ENCODE measurements at places on chromosomes 7 and 10.

GRCh38 chr10:111261081-111261615 lies 184.3 kb downstream of the ADRA2A start:
- DNase-seq: no peak

DNA sequence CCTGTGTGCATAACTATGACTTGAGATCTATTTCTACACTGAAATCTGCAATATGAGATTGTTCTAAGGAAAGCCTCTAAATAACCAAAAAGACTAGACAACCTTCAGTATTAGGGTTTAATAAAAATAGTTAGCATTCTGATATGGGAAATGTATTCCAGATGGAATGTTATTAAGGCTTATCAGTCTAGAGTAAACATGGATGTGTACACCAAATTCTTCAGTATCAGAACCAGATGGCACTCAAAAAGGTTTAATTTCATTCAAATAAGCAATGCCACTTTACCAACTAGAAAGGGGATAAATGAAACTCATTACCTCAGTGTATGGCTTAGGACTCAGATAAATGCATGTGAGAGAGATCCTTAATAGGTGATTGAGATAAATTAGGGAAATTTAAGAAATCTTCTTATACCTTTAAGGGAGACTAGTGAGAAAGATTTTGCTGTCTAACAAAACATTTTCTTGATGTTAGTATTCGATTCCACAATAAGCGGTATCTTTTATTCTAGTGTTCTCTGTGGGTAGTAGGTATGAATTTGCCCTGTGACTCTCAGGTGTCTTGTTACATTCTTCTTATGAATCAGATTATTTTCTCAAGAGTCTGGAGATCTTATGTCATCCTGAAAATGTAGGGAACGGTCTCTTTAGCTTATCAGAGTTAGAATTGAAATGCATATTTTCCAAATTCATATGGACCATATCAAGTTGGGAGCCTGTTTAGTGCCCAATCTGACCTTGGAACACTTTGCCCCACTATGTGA lies 159.2 kb downstream of the PRKG1 start:
- DNase-seq: no peak

GRCh38 chr7:44395067-44395466 lies 69.7 kb upstream of the CAMK2B start:
- no peak for DNase-seq

GRCh38 chr7:157949711-157950110 lies 612.9 kb downstream of the DNAJB6 start:
- no peak for DNase-seq

DNA sequence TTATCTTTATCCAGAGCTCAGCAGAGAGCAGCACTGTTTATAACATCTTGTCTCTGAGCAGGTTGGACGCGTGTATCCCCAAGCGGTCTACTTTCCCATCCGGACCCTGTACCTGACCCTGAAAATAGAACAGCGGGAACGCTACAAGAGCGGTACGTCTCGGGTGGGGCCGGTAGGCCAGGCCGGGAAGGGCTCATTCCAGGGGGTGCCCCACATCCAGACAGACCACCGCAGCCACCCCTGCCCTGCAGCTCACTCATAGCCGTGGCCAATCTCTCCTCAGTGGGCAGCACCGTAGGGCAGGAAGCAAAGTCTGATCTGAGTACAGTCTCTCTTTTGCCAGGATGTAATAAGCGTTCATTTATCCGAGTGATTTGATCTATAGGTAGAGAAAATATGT lies 113.7 kb downstream of the TRRAP start:
- no peak for DNase-seq

GRCh38 chr10:70656489-70656888 lies 15.8 kb upstream of the ADAMTS14 start:
- no peak for DNase-seq

DNA sequence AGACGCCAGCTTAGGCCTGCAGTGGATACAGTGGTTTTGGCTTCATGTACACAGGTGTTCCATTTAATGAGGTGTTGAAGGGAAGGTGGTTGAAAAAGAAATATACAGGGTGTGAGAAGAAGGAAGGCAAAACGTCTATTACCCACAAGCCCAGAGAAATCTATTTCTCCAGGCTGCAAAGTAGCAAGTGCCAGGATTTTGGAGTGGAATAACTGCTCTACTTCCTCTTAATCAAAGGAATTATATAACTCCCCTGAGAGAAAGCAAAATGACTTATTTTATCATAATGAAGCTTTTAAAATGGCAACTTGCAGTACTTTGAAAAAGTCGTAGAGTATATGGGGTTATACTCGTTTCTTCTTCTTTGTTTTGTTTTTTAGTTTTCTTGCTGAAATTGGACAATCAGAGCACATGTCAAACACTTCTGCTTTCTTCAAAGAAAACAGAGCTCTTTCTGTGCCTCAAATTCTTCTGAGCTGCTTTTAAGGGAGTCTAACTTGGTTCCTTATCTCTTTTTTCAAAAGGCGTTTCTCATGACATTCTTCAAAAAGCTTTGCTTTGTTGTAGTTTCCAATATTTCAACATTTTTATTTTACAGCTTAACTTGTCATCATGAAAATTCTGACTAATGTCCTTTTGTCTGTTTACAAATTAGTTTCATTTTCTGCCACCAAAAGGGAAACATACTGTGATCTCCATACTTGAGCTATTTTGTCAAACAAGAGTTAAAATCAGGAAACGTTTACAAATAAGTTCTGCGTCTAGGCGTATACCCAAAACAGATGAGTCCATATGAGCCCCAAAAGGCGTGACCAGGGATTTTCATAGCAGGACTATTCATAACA lies 289.7 kb downstream of the FRMD4A start:
- DNase-seq: no peak

GRCh38 chr10:119116326-119116951 lies 12.5 kb downstream of the DENND10 start:
- no peak for DNase-seq

DNA sequence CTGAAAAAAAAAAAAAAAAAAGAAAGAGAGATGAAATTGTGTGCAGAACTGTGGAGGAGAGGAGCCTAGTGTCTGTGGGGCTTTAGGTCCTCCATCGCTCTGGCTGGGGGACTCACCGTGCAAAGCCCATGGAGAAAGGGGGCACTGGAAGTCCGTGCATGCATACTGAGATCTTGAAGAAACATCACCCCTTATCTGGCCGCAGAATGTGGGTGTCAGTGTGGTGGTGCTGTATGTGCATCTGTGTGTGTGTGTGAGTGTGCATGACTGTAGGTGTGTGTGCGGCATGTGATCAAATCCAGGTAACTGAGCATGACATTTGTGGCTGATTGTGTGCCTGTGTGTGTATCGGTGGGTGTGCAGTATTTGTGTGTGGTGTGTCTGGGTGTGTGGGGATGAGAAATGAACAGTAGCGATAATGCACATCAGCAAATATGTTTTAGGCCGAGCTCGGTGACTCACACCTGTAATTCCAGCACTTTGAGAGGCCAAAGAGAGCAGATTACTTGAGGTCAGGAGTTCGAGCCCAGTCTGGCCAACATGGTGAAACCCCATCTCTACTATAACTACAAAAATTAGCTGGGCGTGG lies 8.8 kb upstream of the CLDN3 start:
- DNase-seq: no peak

DNA sequence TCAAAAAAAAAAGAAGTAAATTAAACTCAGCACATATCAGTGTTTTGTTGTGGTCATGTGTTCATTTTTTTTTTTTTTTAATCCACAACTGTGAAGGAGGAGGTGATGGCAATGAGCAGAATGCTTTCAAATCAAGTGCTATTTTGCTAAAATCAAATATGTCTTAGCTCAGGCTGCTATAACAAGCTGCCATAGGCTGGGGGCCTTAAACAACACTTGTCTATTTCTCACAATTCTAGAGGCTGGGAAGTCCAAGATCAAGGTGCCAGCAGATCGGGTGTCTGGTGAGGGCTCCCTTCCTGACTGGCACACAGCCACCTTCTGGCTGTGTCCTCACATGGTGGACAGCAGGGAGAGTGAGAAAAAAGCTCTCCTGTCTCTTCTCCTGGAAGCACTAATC lies 203.9 kb downstream of the FAM107B start:
- DNase-seq: no peak

- no peak for DNase-seq
Measured at GRCh38 chr7:28447071-28447470, 34.8 kb downstream of the CREB5 start.

DNA sequence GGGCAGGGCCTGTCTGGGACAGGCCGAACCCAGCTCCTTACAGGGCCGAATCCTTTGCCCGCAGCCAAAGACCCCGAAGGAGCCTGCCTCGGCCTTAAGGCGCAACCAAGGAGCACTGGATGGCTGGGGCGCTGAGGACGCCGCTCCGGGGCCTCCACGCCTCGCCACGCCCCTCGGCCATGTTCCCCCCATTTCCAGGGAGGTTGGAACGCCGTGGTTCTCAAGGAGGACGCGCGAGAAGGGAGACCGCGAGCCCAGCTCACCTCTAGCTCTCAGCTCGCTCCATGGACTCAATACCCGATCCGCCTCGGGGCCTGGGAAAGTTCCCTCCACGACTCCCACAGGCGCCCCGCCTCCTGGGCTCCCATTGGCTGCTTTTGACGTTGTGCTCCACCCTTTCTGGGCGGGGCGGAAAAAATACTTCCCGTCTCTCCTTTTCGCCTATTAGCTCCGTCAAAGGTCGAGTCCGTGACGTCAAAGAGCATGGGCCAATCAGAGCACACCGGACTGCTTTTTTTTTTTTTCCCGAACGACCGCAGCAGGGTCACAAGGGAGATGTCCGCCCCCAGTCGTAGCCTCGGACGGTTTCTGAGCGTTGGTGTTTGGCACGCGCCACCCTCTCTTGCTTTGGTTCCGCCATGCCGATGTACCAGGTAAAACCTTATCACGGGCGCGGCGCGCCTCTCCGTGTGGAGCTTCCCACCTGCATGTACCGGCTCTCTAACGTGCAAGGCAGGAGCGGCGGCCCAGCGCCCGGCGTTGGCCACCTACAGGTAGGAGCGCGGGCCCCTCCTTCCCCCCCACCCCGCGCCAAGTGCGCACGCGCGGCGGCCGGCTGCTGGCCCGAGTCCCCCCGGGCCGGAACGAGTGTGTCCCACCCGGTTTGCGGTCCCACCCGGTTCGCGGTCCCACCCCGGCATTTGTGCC lies 305.7 kb downstream of the TYW1 start:
- peak; percentile 50 for DNase-seq

DNA sequence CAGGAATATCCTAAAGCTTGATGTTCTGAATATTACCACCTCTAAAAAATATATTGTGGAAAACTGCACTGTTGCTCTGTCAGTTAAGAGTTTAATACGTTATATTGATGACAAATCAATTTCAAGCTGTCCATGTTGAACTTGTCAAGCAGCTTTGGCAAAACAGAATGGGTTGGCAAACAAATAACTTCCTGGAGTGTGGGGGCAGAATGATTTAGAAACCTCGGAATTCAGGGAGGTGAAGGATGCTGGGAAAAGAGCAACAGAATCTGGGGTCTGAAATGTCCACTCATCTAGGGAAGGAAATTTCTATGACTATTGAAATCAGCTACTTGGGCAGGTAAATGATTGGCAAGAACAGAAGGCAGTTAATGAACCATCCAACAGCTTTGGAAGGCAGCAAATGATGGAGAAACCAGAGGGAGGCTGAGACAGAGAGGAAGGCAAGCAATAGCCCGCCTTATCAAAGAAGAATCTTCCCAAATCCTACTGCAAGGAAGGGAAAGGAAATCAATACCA lies 95.1 kb upstream of the PALS2 start:
- no peak for DNase-seq

DNA sequence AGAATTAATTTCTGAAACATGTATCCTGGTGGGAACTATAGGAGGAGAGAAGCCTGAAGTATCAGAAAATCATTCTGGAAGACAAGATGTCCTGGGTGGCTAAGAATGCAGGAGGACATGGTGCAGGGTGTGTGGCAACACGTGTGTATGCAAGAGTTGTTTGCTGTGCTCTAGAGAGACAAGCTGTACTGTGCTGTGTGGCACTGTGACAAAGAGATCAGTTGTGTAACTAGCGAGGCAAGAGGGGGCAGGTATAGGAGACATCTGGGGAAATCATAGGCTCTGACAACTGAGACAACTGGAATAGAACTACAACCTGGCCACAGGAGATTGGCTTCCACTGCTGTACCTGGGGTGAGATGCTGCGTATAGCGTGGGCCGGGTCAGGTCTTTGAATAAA lies 9.3 kb downstream of the ITGA8 start:
- no peak for DNase-seq

GRCh38 chr7:36682102-36682501 lies 42.2 kb downstream of the AOAH start:
- no peak for DNase-seq

DNA sequence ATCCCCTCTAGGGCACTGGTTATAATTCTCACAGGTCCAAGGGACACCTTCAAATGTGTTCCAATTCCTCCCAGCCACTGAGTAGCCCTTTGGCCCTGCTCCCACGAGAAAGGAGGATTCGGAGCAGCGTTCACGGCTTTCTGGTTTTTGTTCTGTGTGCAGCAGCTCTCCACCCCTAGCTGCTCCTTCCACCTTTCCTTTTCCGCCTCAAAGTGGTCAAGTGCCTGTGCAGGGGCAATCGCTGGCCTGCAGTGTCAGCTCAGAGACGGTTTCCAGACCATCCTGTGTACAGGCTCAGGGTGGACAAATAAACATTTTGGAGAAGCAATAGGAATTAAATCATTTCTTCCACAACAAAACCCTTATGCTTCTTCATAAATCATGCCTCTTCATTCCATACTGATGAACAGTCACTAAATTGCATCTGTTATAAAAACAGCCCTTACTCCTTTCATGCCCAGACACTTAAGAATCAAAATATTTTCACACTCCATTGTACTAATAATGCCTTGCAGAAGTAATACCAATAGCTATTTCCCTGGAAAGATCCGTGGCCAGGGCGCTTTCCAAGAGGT lies 1.1 kb downstream of the KIAA1549 start:
- no peak for DNase-seq

- DNase-seq: no peak
Measured at GRCh38 chr10:118110750-118111149, 64.0 kb upstream of the RAB11FIP2 start.

DNA sequence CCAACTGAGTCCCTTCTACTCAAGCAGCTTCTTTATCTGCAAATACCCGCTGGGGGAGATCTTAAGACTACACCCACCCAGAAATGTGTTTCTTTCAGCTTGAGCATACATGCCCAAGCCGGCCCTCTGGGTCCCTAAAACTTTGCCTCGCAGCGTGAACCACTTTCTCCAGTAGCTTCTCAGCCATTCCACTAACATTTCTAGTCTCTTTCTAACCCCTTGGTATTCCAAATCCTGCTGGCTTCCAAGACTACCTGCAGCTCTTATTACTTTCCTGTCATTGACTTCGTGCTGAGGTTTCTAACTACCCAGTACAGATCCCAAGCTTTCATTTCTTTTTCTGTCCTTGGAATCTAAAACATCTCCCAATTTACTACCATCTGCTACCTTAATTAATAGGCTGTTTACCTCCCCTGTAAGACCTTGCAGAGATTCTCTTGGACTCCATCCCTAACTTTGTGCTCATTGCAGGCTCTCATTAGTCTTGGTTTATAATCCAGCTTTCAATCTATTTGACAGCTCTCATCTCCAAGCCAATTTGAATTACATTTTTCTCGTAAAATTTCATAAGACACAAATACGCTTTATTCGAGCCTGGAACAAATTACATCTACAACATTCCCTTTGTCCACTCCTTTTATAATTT lies 153.6 kb downstream of the FGFR2 start:
- no peak for DNase-seq

All from cortex of kidney (tissue), 1 donor.